GM12878 (cell line): ENCODE measurements at places on chromosomes 4 and X.

- no peak for DNase-seq
Measured at GRCh38 chr4:133137571-133137970, 11.5 kb upstream of the PCDH10 start.

DNA sequence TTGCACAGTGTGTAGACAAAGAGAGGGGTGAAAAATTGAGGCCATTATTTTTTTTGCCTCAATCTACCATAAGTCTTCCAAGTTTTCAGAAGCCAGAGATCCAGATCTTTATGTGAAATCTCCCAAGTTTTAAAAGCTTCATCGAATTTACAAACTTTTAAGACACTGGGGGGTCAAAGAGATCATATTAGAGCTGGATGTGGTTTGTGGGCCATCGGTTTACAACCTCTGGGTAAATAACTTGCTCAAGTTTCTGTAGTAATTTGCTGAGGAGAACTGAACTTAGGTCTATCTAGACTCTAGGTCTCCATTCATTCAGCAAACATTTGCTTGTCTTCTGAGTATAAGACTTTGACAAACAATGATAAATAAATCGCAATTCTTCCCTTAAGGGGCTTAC, 54.0 kb upstream of the CHRNA9 start:
- no peak for DNase-seq

- DNase-seq = no peak
Measured at GRCh38 chrX:109843963-109844751, 111.1 kb upstream of the ACSL4 start.

- no peak for DNase-seq
Measured at GRCh38 chrX:51496501-51497291, at the start of gene NUDT11. NUDT11 (minus strand) TSS chrX:51496592; CDS start chrX:51496444, 148 bp downstream.

- DNase-seq = no peak
Measured at GRCh38 chrX:36577006-36577405, 431.2 kb upstream of the FAM47C start.

GRCh38 chrX:36218801-36219200, 299.3 kb downstream of the CFAP47 start:
- DNase-seq = no peak

- DNase-seq = no peak
Measured at GRCh38 chr4:110527156-110527555, 51.2 kb downstream of the ENPEP start.

DNA sequence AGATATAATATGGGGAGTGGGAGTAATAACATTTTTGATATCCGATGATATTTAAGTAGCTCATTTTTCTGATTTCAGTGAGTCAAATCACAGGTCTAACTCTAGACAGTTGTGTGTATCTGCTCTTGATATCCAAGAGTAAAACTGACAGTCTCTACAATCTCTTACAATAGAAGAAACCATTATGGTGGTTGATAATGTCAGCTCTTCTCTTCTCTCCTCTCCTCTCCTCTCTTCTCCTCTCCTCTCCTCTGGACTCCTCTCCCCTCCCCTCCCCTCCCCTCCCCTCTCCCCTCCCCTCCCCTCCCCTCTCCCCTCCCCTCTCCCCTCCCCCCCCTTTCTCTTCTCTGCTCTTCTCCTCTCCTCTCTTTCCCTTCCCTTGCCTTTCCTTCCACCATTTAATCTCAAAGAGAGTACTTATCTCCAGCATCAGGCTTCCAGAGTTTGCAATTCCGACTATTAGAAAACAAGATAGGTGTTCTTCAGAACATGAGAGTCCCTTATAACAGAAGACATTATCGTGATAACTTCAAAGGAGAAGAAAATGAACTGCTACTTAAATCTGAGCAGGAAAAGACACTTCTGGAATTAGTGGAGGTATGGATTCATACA, 6.2 kb downstream of the TDO2 start:
- DNase-seq = no peak

- DNase-seq = no peak
Measured at GRCh38 chrX:40908857-40909475, 173.6 kb upstream of the MED14 start.
